ENCODE measurements at places on chromosomes 3 and 15. TPM values are rescaled to one million over a fixed set of nuclear protein-coding genes. Genes with fewer than 3 reads are reported as not detected.

The FETUB gene
- total RNA-seq: not detected

The LEKR1 gene
- total RNA-seq: 0.34 TPM

The MST1R gene
- total RNA-seq: 0.18 TPM

The CCDC54 gene
- total RNA-seq: not detected

The HERC2 gene
- 42.1 TPM for total RNA-seq

The ZNF774 gene
- 1.3 TPM for total RNA-seq

The TM4SF1 gene
- total RNA-seq: 810 TPM

The MKRN3 gene
- total RNA-seq: 0.58 TPM

The CCDC50 gene
- total RNA-seq: 144 TPM

The CTXND1 gene
- not detected for total RNA-seq

The ERICH6 gene
- total RNA-seq: not detected

The SH2D7 gene
- total RNA-seq: not detected

The NIPA2 gene
- total RNA-seq: 81.5 TPM

The CFAP161 gene
- 1.0 TPM for total RNA-seq

Measured in glomerular endothelial cell (primary cell).